Sigmoid colon (tissue), 7 donors: ENCODE measurements at places on chromosomes 7 and 10.
A peak's percentile ranks its signal among the peaks of the same experiment; 100 is the strongest.

GRCh38 chr10:124037784-124038183, 55.6 kb downstream of the CHST15 start:
- no peak for DNase-seq
- H3K36me3 ChIP-seq = peaks cover 6% of the 10 kb centered on the region
- H3K27me3 ChIP-seq = no peaks in the 10 kb centered on the region
- peaks cover 19% of the 10 kb centered on the region for H3K4me1 ChIP-seq
- H3K4me3 ChIP-seq = no peak overlapping the region
- H3K27ac ChIP-seq = no peak overlapping the region

- H3K27ac ChIP-seq = no peak overlapping the region
- H3K4me3 ChIP-seq = no peak overlapping the region
- peaks cover 3% of the 10 kb centered on the region for H3K27me3 ChIP-seq
- DNase-seq = no peak
Measured at GRCh38 chr10:15485027-15485426, 113.9 kb upstream of the FAM171A1 start.

- no peaks in the 10 kb centered on the region for H3K36me3 ChIP-seq
- DNase-seq = no peak
- peaks cover 3% of the 10 kb centered on the region for H3K27me3 ChIP-seq
Measured at GRCh38 chr10:113648478-113648877, 15.4 kb downstream of the NRAP start.

- no peak overlapping the region for H3K27ac ChIP-seq
- H3K4me1 ChIP-seq = no peaks in the 10 kb centered on the region
- H3K36me3 ChIP-seq = no peaks in the 10 kb centered on the region
- H3K27me3 ChIP-seq = no peaks in the 10 kb centered on the region
- H3K4me3 ChIP-seq = no peak overlapping the region
- DNase-seq = no peak
Measured at GRCh38 chr7:112283382-112283910, 77.0 kb downstream of the ZNF277 start.

DNA sequence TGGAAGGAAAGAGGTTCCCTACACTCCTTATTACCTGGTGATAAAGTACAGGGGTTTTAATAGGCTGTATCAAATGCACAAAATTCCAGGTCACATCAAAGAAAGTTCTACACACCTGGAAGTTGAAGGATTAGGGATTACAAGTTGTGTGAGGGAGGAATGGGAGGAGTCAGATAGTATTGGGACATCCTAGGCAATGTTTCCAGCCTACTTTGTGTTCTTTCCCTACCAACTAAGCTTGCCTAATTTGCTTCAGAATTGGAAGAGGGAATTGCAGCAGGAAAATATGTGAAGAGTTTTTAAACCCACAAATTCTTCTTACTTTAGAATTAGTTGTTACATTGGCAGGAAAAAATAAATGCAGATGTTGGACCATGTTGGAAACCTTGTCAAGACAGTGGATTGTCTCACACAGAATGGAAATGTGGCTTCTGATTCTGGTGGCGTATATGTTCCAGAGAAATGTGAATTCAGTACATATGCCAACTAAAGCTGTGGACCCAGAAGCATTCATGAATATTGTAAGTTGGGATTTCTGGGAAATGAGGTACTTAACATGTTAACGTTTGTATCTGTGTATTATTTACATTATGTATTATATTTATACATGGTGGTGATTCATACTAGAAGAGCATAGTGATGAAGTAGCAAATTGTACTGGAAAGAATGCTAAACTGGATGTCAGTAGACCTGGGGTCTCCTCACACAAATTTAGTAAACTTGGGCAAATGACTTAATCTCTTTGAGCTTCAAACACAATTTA, at the start of gene LIPM:
LIPM (plus strand) TSS at position 208 of the 763 bp plus-strand sequence; CDS start at position 375, 167 bp downstream.
- H3K4me1 ChIP-seq = no peaks in the 10 kb centered on the region
- no peak within 1 kb of the TSS for H3K4me3 ChIP-seq
- DNase-seq = no peak

DNA sequence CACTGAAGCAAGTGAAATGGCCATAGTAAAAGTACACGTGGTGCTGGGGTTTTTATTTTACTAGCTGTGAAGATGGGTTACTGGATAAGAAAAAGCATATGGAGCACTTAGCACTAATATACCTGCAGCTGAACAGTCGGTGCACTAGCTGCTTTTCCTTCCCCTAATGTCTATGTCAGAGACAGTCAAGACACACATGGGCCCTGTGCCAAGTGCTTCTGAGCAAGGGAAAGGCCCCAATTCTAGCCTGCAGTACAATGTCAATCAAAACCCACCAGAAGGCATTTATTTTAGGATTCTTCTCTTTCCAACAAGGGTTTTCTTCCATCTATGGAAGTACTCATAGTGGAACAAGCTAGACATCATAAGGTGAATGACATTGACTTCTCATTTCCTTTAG, 716.7 kb downstream of the CCSER2 start:
- H3K27ac ChIP-seq = no peak overlapping the region
- no peaks in the 10 kb centered on the region for H3K4me1 ChIP-seq
- H3K36me3 ChIP-seq = no peaks in the 10 kb centered on the region
- H3K4me3 ChIP-seq = no peak overlapping the region
- no peak for DNase-seq

DNA sequence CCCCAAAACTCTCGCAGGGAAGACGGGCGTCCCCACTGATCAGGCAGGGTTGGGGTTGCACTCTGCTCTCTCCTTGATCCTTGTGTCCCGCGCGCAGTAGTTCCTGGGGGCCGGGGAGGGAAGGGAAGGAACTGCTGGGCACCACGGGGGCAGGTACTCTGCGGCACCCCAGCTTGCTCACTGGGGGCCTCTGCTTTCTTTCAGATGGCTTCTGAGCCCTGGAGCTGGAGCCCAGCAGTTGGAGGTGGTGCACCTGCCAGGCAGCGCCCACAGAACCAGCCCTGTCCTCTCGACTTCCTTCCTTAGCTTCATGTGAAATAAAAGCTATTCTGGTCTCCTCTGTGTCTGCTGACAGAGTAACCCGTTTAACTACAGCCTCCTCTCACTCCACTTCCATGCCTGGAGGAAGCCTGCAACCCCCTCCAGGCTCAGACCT, 12.2 kb downstream of the PLAC9 start:
- peaks cover 7% of the 10 kb centered on the region for H3K27me3 ChIP-seq
- peak overlapping the region; percentile 13 for H3K4me3 ChIP-seq
- no peaks in the 10 kb centered on the region for H3K36me3 ChIP-seq
- H3K4me1 ChIP-seq = peaks cover 12% of the 10 kb centered on the region
- H3K27ac ChIP-seq = peak overlapping the region; percentile 17

- no peak for DNase-seq
- H3K27me3 ChIP-seq = no peaks in the 10 kb centered on the region
- H3K27ac ChIP-seq = no peak overlapping the region
- H3K4me1 ChIP-seq = peaks cover 16% of the 10 kb centered on the region
- no peaks in the 10 kb centered on the region for H3K36me3 ChIP-seq
- H3K4me3 ChIP-seq = no peak overlapping the region
Measured at GRCh38 chr7:20359341-20359963, 28.8 kb downstream of the ITGB8 start.

- H3K27me3 ChIP-seq = no peaks in the 10 kb centered on the region
- H3K4me1 ChIP-seq = peaks cover 44% of the 10 kb centered on the region
- DNase-seq = no peak
- no peaks in the 10 kb centered on the region for H3K36me3 ChIP-seq
- H3K27ac ChIP-seq = peak overlapping the region; percentile 100
- H3K4me3 ChIP-seq = peak overlapping the region; percentile 98
Measured at GRCh38 chr7:139360948-139361307, 1.2 kb downstream of the LUC7L2 start.

GRCh38 chr10:110502851-110503301, 5.2 kb downstream of the DUSP5 start:
- peak; percentile 91 for DNase-seq
- H3K27me3 ChIP-seq = no peaks in the 10 kb centered on the region
- no peak overlapping the region for H3K4me3 ChIP-seq
- H3K4me1 ChIP-seq = peaks cover 68% of the 10 kb centered on the region
- peaks cover 12% of the 10 kb centered on the region for H3K36me3 ChIP-seq

GRCh38 chr7:101287032-101287431, 34.6 kb downstream of the IFT22 start:
- no peaks in the 10 kb centered on the region for H3K36me3 ChIP-seq
- H3K4me3 ChIP-seq = no peak overlapping the region
- H3K27ac ChIP-seq = no peak overlapping the region
- peaks cover 3% of the 10 kb centered on the region for H3K4me1 ChIP-seq

- no peak overlapping the region for H3K4me3 ChIP-seq
- no peaks in the 10 kb centered on the region for H3K36me3 ChIP-seq
- DNase-seq = no peak
- H3K27me3 ChIP-seq = no peaks in the 10 kb centered on the region
- no peaks in the 10 kb centered on the region for H3K4me1 ChIP-seq
Measured at GRCh38 chr7:139118234-139118804, 8.8 kb upstream of the ZC3HAV1 start.

DNA sequence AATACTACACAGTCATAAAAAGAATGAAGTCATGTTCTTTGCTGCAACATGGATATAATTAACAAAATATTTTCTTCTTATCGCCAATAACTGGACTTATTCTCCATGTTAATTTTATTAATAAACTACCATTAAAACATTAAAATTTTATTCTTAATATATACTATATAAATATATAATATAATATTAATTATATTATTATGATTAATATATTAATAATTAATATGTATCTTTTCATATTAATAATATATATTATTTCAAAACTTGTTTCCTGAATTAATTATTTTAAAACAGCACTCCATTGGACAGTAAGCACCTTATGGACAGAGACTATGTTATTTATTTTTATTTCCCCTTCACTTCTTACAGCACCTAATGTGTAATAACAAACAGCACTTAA, 182.8 kb downstream of the ARL4A start:
- no peaks in the 10 kb centered on the region for H3K36me3 ChIP-seq
- no peak for DNase-seq
- no peak overlapping the region for H3K27ac ChIP-seq
- H3K4me1 ChIP-seq = no peaks in the 10 kb centered on the region
- no peak overlapping the region for H3K4me3 ChIP-seq
- no peaks in the 10 kb centered on the region for H3K27me3 ChIP-seq

DNA sequence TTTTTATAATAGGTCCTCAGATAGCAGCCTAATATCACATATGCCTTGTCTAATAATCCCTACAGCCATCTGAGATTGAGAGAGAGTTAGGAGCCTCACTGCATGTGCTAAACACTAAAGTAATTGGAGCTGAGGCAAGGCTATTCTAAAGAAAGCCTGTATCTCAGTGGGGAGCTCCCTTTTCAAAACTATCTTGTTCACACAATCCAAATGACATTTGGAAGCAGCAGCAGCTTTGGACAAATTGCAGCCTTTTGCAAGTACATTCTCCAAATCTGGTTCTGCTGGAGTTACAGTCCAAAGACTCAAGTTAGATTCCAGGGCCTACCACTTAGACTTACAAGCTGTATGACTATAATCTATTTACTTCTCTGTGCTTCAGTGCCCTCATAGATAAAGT, 104.5 kb downstream of the MACC1 start:
- no peaks in the 10 kb centered on the region for H3K4me1 ChIP-seq
- DNase-seq = no peak
- H3K27ac ChIP-seq = no peak overlapping the region
- H3K27me3 ChIP-seq = no peaks in the 10 kb centered on the region

DNA sequence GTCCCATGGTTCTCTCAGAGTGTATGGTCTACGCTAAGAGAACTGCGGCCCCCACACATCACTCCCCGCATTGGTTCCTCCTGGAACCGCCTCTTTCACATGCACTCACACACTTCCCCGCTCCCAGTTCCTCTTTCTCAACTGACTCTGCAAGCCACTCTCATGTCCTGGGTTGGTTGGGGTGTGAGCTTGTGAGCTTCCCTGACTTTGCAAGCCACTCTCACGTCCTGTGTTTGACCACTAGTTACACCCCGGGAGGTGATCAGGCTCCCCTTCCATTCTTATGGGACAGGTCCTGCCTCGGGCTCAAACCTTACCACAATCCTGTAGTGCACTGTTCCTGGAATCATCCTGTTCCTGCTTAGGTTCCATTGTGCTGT, 105.0 kb downstream of the TRIM24 start:
- no peaks in the 10 kb centered on the region for H3K27me3 ChIP-seq
- no peak for DNase-seq
- no peak overlapping the region for H3K27ac ChIP-seq

DNA sequence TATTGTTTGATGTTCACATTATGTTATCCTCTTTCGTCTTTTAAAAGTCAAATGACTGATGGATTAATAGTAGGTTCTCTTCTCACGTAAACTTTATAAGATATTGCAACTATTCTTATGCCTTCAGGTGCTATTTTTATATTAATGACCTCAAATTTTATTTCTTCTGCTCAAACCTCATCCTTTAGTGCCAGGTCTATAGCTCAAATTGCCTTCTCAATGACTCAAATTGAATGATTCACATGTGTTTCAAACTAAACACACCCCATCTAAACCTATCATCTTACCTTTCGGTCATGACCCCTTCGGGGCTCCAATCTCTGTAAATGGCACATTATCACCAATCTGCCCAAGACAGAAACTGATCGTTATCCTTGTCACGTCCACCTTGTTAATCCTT, 22.0 kb upstream of the LIPF start:
- H3K36me3 ChIP-seq = no peaks in the 10 kb centered on the region
- no peak overlapping the region for H3K4me3 ChIP-seq
- H3K27me3 ChIP-seq = no peaks in the 10 kb centered on the region
- H3K4me1 ChIP-seq = no peaks in the 10 kb centered on the region
- H3K27ac ChIP-seq = no peak overlapping the region

DNA sequence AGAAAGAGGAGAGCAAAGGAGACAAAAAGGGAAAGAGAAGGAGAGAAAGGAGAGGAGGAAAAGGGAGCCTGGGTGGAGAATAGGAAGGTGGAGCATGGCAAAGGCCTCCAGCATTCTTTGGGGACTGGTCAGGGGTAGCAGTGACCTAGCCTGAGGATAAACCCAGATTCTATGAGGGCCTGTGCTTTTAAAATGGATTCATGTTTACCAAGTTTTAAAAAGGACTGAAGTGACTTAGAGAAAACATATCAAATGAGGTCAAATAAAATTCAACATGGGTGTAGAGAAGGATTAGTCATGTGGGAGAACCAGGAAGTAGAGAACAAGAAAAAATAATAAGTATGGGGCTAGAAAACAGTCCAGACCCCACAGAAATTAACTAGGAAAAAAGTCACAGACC, 20.7 kb downstream of the CREB3L2 start:
- no peak overlapping the region for H3K4me3 ChIP-seq
- DNase-seq = no peak
- H3K4me1 ChIP-seq = peaks cover 83% of the 10 kb centered on the region
- H3K36me3 ChIP-seq = no peaks in the 10 kb centered on the region
- peak overlapping the region; percentile 99 for H3K27ac ChIP-seq
- no peaks in the 10 kb centered on the region for H3K27me3 ChIP-seq

GRCh38 chr10:49837051-49837478, 74.9 kb upstream of the OGDHL start:
- H3K4me3 ChIP-seq = no peak overlapping the region
- H3K4me1 ChIP-seq = no peaks in the 10 kb centered on the region
- H3K36me3 ChIP-seq = peaks cover 59% of the 10 kb centered on the region
- H3K27me3 ChIP-seq = no peaks in the 10 kb centered on the region

DNA sequence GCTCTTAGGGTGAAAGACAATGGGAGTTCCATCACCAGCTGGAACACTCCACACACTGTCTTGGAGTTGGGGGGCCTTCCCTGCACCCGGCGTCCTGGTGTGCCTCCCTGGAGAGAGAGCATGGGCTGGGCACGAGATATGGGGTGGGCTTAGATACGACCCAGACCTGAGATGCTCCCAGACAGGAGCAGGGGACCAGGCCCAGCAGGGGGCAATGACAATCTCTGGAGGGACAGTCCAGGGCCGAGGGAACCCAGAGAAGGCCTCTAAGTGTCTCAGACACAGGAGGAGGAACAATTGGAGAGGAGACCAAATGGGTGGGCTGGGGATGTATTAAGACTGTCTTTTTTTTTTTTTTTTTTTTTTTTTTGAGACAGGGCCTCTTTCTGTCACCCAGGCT, 40.0 kb downstream of the MYL10 start:
- no peak overlapping the region for H3K4me3 ChIP-seq
- H3K4me1 ChIP-seq = no peaks in the 10 kb centered on the region
- no peak overlapping the region for H3K27ac ChIP-seq
- DNase-seq = no peak
- H3K36me3 ChIP-seq = no peaks in the 10 kb centered on the region
- no peaks in the 10 kb centered on the region for H3K27me3 ChIP-seq
